Nucleus accumbens (tissue), 56 donors: ENCODE measurements at places on chromosomes 13 and 19.

- DNase-seq = no peak
Observed at GRCh38 chr13:96112936-96113335, 23.0 kb downstream of the HS6ST3 start.

DNA sequence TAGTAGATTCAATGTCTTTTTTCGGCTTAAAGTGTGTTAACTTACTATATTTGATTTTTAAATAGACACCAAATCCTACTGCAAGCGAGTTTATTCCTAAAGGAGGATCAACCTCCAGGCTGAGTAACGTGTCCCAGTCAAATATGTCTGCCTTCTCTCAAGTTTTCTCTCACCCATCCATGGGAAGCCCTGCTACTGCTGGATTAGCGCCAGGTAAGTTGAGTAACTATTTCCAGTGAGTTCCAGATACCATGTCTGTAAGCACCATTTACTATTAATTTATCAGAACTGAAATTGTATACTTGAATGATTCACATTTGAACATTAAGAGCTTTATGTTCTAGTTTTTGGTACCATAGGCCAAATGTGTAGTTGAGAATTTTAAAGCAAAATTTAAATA is 81.8 kb downstream of the PAN3 start:
- DNase-seq = no peak

DNA sequence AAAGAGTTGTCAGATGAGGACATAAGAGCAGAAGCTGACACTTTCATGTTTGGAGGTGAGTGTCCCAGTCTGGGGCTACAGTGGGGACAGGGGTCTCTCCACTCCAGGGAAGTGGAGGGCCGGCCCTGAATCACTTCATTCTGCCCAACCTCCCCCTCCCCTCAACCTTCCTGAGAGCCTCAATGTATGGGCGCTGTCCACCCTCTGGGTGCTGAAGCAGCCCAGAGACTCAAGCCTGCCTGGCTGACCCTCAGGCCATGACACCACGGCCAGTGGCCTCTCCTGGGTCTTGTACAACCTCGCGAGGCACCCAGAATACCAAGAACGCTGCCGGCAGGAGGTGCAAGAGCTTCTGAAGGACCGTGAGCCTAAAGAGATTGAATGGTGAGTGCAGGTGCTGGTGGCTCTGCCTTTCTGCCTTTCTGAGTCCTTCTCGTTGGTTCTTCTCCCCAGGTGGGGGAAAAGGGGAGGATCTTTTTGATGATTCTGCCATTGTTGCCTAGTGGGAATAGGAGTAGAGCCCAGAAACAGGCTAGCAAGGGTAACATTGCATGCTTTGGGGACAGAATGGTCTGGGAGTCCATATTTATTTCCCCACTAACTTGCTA is 8.8 kb downstream of the CYP4F8 start:
- DNase-seq = no peak

GRCh38 chr13:75661443-75661842 is 25.3 kb downstream of the LMO7 start:
- DNase-seq = no peak

- no peak for DNase-seq
Observed at GRCh38 chr19:18225702-18226468, at the start of gene PDE4C. Gene PDE4C (minus strand): TSS chr19:18226438. CDS start chr19:18226415, 23 bp downstream.

DNA sequence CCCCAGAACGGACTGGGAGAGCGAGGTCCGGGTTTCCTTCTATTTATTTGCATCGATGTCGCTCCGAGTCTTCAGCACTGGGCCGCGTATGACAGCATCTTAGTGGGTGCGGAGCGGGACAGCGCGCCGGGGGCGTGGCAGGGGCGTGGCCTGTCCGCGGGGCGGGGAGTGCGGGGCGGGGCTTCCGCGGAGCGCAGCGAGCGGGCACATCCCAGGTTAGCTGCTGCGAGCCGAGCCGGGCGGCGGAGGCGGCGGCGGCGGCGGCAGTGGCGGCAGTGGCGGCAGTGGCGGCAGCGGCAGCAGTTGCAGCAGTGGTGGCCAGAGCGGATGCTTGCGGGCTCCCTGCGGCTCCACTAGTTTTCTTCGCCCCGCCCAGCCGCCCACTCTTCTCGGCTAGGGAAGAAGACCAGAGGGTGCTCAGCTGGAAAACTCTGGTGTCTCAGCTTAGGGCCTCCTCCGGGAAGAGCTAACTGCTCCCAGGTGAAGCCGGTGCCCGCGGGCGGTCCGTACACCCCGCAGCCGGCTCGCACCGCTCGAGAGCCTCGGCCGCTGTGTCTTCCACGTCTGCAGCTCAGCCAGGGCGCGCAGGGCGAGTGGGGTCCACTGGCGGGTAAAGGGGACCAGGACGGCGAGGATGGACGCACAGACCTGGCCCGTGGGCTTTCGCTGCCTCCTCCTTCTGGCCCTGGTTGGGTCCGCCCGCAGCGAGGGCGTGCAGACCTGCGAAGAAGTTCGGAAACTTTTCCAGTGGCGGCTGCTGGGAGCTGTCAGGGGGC is at the start of gene GPC5:
GPC5 (plus strand) TSS at position 209 of the 776 bp plus-strand sequence.
- DNase-seq = peak; percentile 74

- no peak for DNase-seq
Observed at GRCh38 chr19:34484328-34484727, 2.8 kb downstream of the WTIP start.

GRCh38 chr19:18672606-18673337 is 10.7 kb upstream of the CRTC1 start:
- no peak for DNase-seq

- DNase-seq = no peak
Observed at GRCh38 chr13:35191883-35192282, 249.8 kb downstream of the NBEA start.

DNA sequence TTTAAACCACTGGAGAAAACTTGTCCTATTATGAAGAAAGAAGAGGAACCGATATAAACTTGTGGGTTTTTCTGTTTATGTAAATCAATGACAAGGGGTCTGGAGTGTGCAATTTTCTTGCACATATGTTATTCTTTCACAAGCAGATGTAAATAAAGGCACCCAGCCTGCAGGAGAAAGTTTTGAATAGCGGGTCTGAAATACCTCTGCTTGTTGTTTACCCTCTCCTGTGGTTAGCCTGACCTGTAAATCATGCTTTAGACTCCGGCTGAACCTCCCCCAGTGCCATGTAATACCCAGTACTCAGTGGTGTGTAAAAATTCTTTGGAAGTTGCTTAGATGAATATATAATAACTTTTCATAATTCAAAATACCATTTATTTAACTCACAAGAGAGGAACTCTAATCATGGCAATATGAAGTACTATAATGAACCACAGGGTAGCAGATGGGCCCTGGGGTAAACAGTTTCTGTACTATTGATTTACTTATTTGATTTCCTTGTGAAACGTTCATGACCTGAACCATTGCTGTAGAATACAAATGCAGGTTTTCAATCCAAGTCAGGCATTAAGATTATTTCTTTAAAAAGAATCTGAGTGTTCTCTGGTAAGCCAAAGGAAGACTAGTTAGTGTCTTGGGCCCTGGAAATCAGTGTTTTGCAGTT is 245.1 kb downstream of the LMO7 start:
- no peak for DNase-seq

- DNase-seq = no peak
Observed at GRCh38 chr13:34357435-34358232, 539.7 kb downstream of the RFC3 start.

DNA sequence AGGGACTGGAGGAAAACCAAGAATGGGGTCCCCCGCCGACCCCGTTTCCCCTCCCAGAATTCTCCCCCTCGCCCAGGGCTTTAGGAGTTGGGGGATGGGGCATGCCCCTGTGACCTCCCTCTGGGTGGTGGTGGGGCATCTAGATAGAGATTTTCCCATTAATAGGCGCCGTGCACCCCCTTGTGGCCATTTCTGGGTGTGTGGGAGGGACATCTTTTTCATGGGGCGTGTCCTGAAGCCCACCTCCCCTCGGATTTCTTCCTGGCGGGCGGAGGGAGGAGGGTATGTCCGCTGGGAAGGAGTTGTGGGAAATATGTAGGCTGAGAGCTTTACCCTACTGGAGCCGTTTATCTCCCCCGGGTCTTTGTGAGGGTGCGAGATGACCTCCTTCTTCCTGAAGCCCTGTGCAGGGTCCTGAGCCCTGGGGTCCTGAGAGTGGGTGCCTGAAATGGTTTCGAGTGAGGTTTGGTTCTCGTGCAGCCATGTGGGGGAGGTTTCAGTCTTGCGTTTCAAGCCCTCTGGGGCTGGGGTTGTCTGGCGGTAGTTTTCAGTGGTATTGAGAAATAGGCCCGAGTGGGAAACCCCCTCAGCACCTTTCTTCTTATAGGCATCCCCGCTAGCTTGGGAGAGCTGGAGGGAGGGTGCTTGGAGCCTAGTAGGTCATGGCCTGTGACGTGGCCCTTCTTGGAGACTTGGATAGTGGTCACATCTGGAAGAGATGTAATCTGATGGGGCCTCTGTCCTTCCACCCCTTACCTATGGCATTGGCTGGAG is 1.0 kb downstream of the PRMT1 start:
- peak; percentile 28 for DNase-seq

DNA sequence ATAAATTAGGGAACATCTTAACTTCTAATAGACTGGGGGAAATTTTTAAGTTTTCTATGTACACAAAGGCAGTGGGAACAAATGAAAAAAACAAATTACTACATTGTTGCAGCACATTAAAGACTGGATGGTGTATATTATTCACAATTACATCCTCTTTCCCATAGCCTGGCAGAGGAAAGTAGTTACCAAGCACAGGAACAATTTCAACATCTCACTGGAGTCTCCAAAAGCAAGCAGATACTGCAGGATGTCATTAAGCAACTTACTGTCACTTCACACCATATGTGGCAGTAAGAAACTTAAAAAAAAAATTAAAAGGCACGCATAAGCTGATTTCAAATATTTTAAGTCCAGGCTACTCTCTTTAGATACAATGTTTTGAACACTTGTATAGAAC is 6.4 kb upstream of the EFNB2 start:
- DNase-seq = no peak

- no peak for DNase-seq
Observed at GRCh38 chr13:30340331-30341250, 33.2 kb upstream of the KATNAL1 start.

DNA sequence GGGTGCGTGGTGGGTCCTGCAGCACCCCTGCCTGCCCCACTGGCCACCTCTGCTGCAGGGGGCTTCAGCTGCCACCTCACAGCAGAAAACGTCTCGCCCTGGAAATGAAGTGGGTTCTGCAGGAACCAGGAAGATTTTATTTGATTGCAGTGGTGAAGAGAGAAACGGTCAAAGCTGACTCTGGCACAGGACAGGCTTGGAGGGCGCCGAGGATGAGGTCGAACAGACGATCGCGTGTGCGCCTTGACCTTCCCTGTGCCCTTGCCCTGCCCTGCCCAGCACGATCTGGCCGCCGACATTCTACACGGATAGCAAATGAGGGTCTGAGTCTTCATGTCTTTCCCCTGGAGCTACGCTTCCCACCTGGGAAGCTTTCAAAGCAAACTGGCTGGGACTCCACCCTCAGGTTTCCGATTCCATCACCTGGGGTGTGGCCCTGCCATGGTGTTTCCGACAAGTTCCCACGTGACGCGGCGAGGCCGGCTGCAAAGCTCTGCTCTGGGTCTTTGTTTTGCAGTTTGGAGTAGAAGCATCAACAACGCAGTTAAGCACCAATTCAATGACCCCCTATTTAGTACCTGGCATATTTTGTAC is 50.3 kb upstream of the TUBGCP3 start:
- DNase-seq = no peak

- DNase-seq = peak; percentile 36
Observed at GRCh38 chr19:44746946-44747738, 1.4 kb upstream of the BCL3 start.

DNA sequence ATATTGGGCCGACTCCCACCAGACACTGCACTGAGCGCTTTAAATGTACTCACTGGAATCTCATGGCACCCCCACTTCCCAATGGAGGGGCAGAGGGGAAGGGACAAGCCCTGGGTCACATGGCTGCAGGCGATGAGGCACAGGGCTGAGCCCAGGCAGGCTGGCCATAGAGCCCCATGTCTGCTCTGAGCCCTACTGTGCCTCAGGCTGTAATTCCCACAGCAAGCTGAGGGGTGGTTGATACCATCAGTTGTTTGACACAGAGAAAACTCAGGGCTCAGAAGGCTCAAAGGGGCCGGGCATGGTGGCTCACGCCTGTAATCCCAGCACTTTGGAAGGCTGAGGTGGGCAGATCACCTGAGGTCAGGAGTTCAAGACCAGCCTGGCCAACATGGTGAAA is 25.1 kb downstream of the RFX1 start:
- no peak for DNase-seq

- no peak for DNase-seq
Observed at GRCh38 chr13:66224663-66225062, 1005.5 kb downstream of the PCDH9 start.

DNA sequence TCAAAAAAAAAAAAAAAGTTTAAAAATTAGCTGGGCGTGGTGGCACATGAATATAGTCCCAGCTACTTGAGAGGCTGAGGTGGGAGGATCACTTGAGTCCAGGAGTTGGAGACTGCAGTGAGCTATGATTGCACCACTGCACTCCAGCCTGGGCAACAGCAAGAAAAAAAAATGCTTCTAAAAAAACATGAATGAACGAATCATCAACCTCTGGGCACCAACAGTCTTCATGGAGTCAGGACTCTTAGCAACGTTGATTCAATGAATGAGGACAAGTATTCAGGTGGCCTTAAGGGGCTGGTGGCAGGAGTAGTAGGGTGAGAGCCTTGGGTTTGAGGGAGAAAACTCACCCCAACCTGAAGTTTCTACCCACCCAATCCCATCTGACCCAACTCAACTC is 20.6 kb upstream of the OLFM2 start:
- DNase-seq = no peak

DNA sequence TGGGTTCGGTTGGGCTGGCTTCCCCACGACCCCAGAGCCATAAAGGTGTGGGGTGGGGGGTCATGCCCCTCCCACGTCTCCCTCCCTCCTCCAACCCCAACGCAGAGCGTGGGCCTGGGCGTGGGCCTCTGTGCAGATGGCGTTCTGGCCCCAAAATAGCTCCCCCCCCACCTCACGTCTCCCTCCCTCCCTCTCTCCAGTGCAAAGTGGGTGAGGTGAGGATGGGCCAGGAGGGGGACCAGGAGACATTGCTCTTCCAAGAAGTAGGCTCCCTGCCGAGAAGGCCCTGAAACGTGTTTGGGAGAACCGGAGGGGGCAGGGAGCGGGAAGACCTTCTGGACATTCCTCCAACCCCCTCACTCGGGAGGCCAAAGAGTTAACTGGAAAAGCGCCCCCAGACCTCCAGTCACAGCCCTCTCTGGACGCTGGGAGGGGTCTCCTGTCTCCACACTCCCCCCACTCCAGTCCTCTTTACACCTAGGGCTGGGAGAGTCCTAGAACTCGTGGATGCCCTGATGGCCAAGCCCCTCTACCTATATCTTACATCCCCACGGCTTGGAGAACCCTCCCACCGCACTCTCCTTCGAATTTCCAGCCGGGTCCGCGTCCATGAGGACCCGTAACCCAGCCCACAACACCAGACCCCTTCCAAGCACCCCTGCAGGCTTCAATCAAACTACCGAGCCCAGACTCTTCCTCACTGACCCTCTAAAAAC is 855 bp downstream of the UNC13A start:
- no peak for DNase-seq
